ENCODE measurements at places on chromosomes 2 and 18.

GRCh38 chr2:48715042-48715899 lies 40.3 kb downstream of the LHCGR start:
- H3K36me3 ChIP-seq = no peaks in the 10 kb centered on the region
- no peak for DNase-seq
- peaks cover 12% of the 10 kb centered on the region for H3K4me1 ChIP-seq
- H3K4me3 ChIP-seq = no peak overlapping the region
- H3K27ac ChIP-seq = no peak overlapping the region

DNA sequence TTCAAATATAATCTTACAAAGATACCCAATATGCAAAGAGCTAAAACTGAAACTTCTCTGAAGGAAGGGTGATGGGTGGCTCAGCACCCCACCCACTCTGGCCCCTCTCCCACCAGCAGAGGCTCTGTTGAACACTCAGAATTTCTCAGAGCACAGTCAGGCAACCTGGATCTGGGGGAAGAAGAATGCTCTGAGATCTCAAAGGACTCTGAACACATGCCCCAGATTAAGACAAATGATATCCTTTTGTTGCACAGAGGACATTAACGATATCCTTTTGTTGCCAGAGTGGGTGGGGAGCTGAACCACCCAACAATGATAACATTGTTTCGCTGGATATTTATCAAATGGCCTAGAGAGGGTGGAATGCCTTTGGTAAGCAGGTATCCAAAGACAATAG lies 104.8 kb downstream of the LBH start:
- H3K27ac ChIP-seq = no peak overlapping the region
- no peak overlapping the region for H3K4me3 ChIP-seq
- DNase-seq = no peak
- H3K36me3 ChIP-seq = no peaks in the 10 kb centered on the region

- H3K27ac ChIP-seq = no peak overlapping the region
- no peaks in the 10 kb centered on the region for H3K36me3 ChIP-seq
- no peak overlapping the region for H3K4me3 ChIP-seq
- no peak for DNase-seq
- H3K4me1 ChIP-seq = no peaks in the 10 kb centered on the region
Observed at GRCh38 chr18:30945761-30946160, 96.8 kb downstream of the DSC3 start.

- H3K27me3 ChIP-seq = no peaks in the 10 kb centered on the region
- no peaks in the 10 kb centered on the region for H3K36me3 ChIP-seq
- no peak overlapping the region for H3K4me3 ChIP-seq
- DNase-seq = no peak
Observed at GRCh38 chr2:60267122-60267521, 286.3 kb downstream of the BCL11A start.
